ENCODE measurements at places on chromosomes 4 and X.

GRCh38 chr4:575281-576141 lies 584 bp downstream of the TMEM271 start:
- DNase-seq: peak; percentile 83

DNA sequence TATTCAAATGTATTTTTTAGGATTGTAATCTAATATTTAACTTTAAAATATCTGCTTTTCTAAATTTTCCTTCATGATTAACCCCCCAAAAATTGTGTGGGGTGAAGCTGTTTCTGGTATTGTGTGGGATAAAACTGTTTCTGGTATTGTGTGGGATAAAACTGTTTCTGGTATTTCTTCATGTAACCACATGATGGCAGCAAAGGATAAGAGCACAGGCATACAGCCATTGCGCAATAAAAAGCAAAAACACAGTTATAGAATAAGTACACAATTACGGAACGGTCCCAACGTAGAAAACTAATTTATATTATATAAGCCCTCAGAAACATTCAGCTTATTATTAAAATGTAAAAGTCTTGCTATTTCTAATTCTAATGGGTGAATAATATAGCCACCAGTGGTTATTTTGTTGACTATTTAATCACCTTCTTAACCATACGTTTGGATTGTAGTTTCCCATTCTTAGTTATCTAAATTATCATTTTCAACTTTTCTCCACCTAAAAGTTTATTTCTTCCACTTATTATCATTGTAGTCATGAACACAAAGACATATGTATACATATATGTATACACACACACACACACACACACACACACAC lies 333.9 kb upstream of the FSTL5 start:
- DNase-seq: no peak

DNA sequence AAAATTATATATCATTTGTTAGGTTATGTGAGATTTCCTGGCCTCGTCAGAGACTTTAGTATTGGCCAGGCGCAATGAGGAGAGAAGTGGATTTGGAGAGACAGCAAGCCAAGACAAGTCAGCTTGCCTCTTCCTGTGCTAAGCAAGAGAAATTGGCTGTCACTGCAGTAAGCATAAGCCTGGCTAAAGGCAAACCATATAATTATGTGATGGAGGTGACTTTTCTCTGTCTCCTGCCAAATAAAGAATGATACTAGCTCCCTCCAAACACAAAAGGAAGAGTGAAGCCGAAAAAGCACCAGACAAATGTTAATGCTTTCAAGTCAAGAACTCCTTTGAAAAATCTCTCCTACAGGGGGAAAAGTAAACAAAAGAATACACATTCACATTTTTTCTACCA lies 2246.0 kb downstream of the ARAP2 start:
- no peak for DNase-seq

DNA sequence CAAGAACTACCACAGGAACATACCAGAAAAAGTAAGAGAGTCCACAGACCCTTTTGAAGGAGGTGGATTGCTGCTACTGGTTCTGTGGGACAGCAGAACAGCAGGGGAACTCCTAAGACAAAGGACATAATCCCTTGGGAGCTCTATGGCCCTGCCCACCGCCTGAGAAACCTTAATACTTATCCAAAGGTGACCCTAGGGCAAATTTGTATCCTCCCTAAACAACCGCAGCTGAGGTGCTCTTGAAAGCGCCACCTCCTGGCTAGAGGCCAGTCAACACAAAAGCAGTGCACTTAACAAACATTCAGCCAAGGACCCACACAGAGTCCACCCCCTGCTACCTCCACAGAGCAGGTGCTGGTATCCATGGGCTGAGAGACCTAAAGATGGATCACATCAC lies 136.8 kb downstream of the ADAM29 start:
- DNase-seq: no peak

DNA sequence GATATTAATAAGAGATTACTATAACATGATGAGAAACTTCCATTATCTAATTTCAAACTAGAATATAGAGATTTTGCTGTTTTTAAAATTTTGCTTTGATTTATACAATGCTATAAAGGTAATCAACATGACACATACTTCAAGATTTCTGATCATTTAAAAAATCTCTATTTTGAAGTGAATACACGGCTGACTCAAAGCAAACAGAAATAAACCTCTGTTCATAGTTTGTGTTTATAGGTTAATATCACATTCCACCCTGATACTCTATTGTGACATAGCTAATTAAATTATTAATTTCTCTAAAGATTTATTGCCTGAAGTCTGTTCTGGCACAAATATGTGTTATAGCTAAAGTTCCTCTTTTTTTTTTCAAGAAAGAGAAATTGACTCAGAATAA lies 349.2 kb downstream of the TLL1 start:
- DNase-seq: no peak

- no peak for DNase-seq
Observed at GRCh38 chr4:128859887-128860677, 50.6 kb downstream of the JADE1 start.

DNA sequence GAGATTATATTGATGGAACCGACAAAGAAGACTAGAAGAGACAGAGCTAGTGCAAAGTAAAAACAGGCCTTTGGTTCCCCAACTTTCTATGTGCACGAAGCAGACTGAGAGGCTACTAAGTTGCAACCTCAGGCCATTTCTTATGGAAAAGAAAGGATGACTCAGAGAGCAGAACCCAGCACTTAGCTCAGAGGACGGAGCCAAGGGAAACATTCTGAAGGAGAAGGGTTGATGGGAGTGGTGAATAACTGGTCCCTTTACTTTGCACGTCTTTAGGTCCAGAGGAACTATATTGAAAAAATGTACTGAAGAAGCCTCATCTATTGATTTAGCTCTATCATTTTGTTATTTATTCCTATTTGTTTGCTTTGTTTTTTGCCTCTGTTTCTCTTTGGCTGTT lies 182.1 kb downstream of the CPE start:
- no peak for DNase-seq

DNA sequence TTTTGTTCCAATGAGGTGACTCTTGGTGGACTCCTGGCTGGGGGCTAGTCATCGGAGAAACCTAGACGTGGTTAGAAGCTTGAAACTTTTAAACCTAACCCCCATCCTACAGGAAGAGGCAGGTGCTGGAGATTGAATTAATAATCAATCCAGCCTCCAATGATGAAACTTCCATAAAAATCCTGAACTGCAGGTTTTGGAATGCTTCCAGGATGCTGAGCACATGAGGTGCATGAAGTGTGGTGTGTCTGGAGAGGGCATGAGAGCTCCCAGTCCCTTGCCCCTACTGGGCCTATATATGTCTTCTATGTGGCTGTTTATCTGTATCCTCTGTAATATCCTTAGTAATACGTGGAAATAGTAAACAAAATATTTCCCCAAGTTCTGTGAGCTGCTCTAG lies 90.7 kb upstream of the PDHA2 start:
- no peak for DNase-seq

DNA sequence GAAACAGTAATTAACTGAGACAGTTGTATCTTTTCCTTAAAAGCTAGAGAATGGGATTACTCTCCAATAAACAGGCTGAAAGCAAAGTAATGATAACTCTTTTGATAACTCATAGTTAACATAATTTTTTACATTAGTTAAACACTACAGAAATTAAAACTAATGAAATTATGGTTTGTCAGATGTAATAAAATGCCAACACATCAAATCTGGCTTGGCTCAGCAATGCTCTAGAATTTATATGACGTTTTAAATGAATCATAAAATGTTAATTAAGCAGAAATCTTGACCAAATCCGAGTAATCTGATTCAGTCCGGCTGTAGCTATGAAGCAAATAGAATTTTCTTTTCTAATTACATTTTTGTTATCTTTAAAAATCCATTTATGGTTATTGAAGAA lies 244.2 kb upstream of the NR3C2 start:
- no peak for DNase-seq

GRCh38 chr4:169243825-169244609 lies 26.7 kb downstream of the SH3RF1 start:
- no peak for DNase-seq

GRCh38 chr4:153776601-153777000 lies 12.3 kb downstream of the SFRP2 start:
- DNase-seq: no peak

- DNase-seq: no peak
Observed at GRCh38 chr4:88653371-88653946, 44.2 kb downstream of the NAP1L5 start.

GRCh38 chr4:123244137-123244536 lies 152.5 kb upstream of the SPRY1 start:
- no peak for DNase-seq

DNA sequence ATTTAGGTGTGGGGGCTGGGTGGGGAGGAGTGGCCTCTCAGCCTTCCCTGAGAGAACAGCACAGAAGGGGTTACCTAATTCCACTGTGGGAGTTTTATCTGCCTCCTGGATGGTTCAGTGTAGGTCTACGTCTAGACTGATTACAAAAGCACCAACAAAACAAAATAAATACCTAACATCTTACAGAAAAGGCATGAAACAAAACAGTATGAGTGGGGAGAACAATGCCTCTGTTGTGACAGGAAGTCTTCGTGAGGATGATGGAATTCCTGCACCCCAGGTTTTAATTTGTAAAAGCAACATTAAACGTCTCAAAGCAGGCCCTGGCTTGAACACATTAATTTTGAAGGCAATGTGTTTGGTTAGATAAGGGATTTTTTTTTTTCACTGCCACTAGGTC lies 112.1 kb upstream of the GPC4 start:
- no peak for DNase-seq

DNA sequence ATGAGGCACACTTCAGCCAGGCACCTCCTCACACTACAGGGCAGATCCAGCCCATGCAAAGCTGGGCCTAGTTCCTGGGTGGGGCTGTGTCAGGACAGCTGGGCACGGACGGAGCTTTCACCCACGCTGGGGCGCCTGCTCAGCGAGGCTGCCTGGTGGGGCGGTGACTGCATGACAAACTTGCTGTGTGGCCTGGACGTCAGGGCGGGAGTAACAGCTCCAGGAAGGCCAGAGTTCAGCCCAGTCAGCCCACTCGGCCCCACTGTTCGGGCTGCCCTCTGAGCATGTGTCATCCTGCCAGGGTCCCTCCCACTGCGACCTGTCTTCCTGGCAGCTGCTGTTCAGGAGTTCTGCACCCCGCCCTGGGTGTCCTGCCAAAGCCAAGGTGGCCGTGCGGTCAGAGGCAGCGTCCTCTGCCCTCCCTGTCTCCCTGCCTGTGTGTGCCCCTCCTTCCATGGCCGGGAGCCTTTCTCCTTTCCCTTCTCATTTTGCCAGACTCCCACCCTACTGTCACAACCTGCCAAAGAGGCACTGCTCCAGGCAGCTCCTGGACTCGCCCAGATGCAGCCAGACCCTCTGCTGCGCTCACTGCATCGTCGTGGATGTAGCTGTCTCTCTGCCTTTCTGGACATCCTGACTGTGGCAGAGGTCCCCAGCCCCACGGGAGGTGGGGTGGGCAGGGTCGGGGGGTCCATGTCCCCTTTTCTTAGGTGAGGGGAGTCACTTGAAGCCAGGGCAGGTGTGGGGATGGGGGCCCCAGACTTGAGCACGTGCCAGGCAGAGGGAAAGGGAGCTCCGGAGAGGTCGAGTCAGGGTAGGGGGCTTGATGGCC lies 33.0 kb upstream of the KIAA0232 start:
- no peak for DNase-seq

GRCh38 chr4:57061395-57061794 lies 48.8 kb downstream of the IGFBP7 start:
- DNase-seq: no peak

GRCh38 chr4:41339812-41340809 lies 83.4 kb downstream of the UCHL1 start:
- DNase-seq: no peak

DNA sequence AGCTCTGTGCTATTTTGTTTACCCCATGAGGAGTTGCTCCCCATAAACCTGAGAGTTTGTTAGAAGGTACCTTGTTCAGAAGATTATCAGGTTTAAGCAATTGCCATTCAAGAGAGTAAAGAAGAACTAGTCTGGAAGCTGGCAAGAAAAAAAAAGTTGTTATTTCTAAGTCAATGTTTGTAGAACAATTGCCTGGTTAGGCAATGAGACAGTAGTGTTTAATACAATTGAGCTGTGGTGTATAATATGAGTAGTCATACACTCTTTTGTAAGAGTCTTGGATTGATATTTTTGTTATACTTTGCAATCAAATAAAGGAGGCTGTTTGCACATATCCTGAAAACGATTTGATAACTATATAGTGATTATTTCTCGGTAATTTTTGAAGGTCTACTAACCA lies 44.7 kb downstream of the GALNT7 start:
- DNase-seq: no peak

- no peak for DNase-seq
Observed at GRCh38 chr4:110287130-110287529, 88.7 kb upstream of the ELOVL6 start.

All from mesothelial cell of epicardium (in vitro differentiated cells).